GM12878 (cell line): ENCODE measurements at places on chromosomes 3 and 15. TPM values are rescaled to one million over a fixed set of nuclear protein-coding genes. Genes with fewer than 3 reads are reported as not detected.

- no peaks in the 10 kb centered on the region for H3K27me3 ChIP-seq
- no peak for DNase-seq
- H3K27ac ChIP-seq, result no peak overlapping the region
- peaks cover 3% of the 10 kb centered on the region; the same call in 1 of the 2 replicates for H3K4me1 ChIP-seq
These were observed 8.9 kb upstream of the CSPG4 start for GRCh38 chr15:75721480-75721922.

DNA sequence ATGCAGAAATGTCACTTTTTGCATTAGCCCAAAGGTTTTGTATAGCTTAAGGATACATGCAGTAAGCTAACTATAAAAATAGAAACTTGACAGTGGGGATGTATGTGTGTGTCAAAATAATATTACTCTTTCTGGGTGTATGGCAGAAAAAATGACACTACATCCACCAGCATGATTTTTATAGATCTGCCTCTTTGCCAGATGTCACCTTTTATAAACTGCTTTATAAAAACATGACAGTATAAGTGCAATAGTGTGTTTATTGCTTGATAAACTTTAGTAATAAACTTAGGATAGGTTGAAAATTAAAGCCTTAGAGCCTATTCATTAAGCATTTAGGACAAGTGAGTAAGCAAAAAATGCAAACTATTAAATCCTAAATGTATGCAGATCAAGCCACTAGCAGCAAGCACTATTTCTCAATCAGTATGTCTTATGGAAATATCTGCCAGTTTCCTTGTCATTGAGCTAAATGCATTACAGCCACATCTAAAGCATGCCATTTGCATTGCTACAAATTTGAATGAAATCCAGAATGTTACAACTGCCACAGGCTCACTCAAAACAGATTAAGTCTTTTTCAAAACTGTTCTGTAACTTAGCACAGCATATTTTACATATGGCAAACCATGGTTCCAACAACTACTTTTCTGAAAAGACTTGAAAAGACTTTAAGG is 935.0 kb downstream of the FHIT start:
- no peak overlapping the region for H3K4me3 ChIP-seq
- no peak for DNase-seq
- no peaks in the 10 kb centered on the region for H3K36me3 ChIP-seq
- no peak overlapping the region for H3K27ac ChIP-seq
- no peaks in the 10 kb centered on the region for H3K27me3 ChIP-seq
- H3K4me1 ChIP-seq, result no peaks in the 10 kb centered on the region

DNA sequence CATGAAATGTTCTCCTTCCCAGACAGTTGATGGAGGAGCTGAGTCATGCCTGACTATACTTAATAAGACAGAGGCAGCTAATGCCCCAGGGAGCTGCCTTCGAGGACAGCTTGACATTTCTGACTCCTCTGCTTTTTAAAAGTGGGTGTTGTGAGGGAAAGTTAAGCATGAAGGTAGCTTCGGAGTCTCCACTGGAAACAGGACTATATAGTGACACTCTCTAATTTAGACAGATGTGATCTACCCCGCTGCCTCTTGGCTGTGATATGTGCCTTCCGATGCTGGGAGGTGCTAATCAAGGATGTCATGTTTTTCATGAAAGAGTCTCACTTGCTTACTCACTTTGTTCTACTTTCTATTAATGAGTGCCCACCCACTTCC is 72.7 kb downstream of the IL1RAP start:
- no peak overlapping the region for H3K27ac ChIP-seq
- no peaks in the 10 kb centered on the region for H3K27me3 ChIP-seq
- DNase-seq, result no peak
- no peaks in the 10 kb centered on the region for H3K36me3 ChIP-seq

DNA sequence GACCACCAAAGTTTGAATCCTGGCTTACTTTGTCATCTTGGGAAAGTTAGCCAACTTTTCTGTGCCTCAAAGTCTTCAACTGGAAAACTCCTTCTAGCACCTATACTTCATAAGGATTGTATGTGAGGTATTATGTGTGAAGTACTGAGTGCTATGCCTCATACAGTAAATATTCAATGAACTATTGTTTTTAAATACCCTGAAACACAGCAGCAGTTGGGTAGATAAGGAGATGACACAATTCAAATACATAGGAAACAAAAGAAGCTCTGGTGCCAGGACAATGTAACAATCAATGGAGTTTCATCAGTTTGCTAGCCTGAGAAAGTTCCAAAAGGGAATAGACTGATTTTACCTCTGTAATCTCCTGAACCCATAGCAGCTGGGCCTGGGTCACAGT is 43.3 kb downstream of the TUBGCP4 start:
- H3K4me3 ChIP-seq, result no peak overlapping the region
- H3K27me3 ChIP-seq, result no peaks in the 10 kb centered on the region
- no peak overlapping the region for H3K27ac ChIP-seq

DNA sequence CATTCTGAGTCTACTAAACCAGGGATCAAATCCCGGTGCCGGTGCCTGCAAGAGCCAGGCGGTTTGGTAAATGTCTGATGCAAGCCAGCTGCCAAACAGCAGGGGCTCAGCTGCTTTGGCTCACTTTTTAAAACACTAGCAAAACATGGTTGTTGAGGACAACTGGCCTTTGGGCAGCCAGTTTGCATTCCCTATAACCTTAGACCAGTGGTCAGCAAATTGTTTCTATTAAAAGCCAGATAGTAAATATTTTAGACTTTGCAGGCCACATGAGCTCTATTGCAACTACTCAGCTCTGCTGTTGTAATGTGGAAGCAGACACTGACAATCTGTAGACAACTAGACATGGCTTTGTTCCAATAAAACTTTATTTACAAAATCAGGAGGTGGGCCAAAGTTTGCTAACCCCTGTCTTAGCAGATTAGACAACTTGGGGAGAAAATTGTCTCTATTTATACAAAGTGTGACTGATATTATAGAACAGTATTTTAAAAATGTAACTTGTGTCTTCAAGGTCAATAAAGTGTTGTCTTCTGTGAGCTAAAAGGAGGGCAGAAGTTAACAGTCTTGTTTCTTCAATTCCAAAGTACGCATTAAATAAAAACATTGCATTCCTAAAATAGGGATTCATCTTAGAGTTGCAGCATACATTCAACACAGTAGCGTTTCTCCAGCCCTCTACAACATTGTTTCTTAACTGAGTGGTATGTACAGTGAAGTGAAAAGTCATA is 67.6 kb downstream of the SSUH2 start:
- DNase-seq, result no peak
- H3K4me1 ChIP-seq, result peaks cover 16% of the 10 kb centered on the region
- H3K27me3 ChIP-seq, result no peaks in the 10 kb centered on the region
- no peaks in the 10 kb centered on the region for H3K36me3 ChIP-seq
- no peak overlapping the region for H3K27ac ChIP-seq
- no peak overlapping the region for H3K4me3 ChIP-seq

DNA sequence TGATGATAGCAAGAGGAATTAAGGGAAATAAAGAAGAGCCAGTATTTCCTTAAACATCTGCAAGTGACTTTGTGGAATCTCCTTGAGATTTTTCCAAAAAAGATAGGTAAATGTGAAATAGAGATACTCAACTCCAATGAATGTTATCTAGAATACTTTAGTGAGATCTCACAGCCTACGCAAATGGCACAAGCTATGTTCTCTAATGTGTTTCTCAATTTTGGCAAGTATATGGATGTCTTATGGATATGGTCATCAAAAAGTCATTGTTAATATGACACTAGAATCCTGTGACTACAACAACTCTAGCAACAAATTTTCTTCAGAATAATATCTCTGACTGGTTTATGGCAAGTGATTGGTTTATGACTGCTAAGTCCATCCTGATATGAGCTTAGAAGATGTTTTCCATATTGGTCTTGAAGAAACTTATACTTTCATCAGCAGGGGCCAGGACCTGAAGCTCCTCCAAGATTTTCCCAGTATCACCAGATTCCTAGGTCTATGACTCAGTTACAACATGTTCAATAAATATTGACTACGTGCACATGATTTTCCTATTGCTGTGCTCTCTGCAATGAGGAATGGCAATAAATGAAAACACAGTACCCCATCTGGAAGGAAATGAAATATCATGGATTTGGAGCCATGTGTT is 170.9 kb upstream of the THBS1 start:
- no peaks in the 10 kb centered on the region for H3K36me3 ChIP-seq
- H3K4me3 ChIP-seq, result no peak overlapping the region
- no peaks in the 10 kb centered on the region for H3K27me3 ChIP-seq

GRCh38 chr3:100216713-100217112 is 44.1 kb upstream of the TBC1D23 start:
- H3K27ac ChIP-seq, result no peak overlapping the region
- no peaks in the 10 kb centered on the region for H3K27me3 ChIP-seq
- no peaks in the 10 kb centered on the region for H3K36me3 ChIP-seq
- H3K4me1 ChIP-seq, result no peaks in the 10 kb centered on the region

- H3K4me1 ChIP-seq, result peaks cover 19% of the 10 kb centered on the region
- H3K27ac ChIP-seq, result peak overlapping the region; percentile 57; the same call in 1 of the 2 replicates
- no peak for DNase-seq
- no peaks in the 10 kb centered on the region for H3K27me3 ChIP-seq
These were observed 571 bp downstream of the FES start for GRCh38 chr15:90884719-90885431.

GRCh38 chr3:99439892-99440291 is 198.5 kb upstream of the COL8A1 start:
- H3K27ac ChIP-seq, result no peak overlapping the region
- no peak for DNase-seq
- no peak overlapping the region for H3K4me3 ChIP-seq
- H3K27me3 ChIP-seq, result no peaks in the 10 kb centered on the region
- no peaks in the 10 kb centered on the region for H3K4me1 ChIP-seq

GRCh38 chr15:98904544-98904943 is 103.0 kb downstream of the PGPEP1L start:
- no peak overlapping the region for H3K4me3 ChIP-seq
- no peak for DNase-seq
- no peak overlapping the region for H3K27ac ChIP-seq
- H3K36me3 ChIP-seq, result no peaks in the 10 kb centered on the region
- H3K4me1 ChIP-seq, result no peaks in the 10 kb centered on the region; the same call in 1 of the 2 replicates

GRCh38 chr3:58492494-58492905 is 604 bp downstream of the KCTD6 start:
- H3K27me3 ChIP-seq, result no peaks in the 10 kb centered on the region; the same call in 1 of the 2 replicates
- H3K4me1 ChIP-seq, result peaks cover 11% of the 10 kb centered on the region
- no peaks in the 10 kb centered on the region for H3K36me3 ChIP-seq
- peak overlapping the region; percentile 78 for H3K4me3 ChIP-seq

DNA sequence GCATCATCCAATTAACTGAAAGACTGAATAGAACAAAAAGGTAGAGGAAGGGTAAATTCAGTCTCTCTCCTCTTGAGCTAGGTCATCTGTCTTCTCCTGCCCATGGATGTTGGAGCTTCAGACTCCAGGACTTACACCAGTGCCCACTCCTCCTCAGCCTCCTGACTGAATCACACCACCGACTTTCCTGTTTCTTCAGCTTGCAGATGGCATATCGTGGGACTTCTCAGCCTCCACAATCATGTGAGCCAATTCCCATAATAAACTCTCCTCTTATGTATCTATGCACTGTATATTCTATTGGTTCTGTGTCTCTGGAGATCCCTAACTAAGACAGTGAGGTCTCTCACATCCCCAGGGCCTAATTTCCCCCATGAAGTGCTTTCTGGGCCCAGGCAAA is 140.4 kb downstream of the CD47 start:
- no peaks in the 10 kb centered on the region for H3K4me1 ChIP-seq
- no peaks in the 10 kb centered on the region for H3K36me3 ChIP-seq
- no peak for DNase-seq

DNA sequence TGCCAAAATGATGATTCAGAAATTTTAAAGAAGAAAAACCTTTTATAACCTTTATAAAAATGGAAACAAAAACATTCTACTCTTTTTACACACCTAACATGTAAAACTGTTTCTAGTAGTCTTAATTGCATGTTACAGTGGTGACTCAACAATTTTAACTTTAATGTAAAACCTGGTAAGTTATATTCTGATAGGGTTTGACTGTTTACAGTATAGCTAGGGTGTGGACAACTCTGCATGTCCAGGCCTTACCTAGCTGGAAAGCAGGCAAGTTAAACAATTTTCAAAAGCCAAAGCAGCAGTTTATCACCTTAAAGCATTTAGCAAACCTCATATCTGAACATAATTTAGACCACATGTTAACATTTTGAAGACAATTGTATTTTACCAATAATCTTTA is 328.5 kb downstream of the NEK10 start:
- no peaks in the 10 kb centered on the region for H3K4me1 ChIP-seq
- H3K27me3 ChIP-seq, result no peaks in the 10 kb centered on the region
- H3K4me3 ChIP-seq, result no peak overlapping the region
- H3K36me3 ChIP-seq, result no peaks in the 10 kb centered on the region
- DNase-seq, result no peak

GRCh38 chr15:40755812-40756208 is 756 bp upstream of the RMDN3 start:
- H3K36me3 ChIP-seq, result peaks cover 3% of the 10 kb centered on the region; the same call in 1 of the 2 replicates
- peaks cover 3% of the 10 kb centered on the region for H3K4me1 ChIP-seq
- H3K27ac ChIP-seq, result peak overlapping the region; percentile 86
- H3K27me3 ChIP-seq, result no peaks in the 10 kb centered on the region

DNA sequence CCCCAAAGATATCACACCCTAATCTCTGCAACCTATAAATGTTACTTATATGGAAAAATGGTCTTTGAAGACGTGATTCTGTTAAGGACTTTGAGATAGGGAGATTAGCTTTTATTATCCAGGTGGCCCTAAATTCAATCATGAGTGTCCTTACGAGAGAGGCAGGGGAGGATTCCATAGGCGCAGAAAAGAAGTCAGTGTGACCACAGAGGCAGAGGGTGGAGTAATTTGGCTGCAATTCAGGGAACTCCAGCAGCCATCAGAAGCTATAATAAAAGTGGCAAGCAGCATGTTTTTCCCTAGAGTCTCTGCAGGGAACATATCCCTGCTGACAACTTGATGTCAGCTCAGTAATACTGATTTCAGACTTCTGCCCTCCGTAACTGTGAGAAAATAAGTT is 315.2 kb upstream of the ROBO2 start:
- H3K4me1 ChIP-seq, result no peaks in the 10 kb centered on the region
- no peaks in the 10 kb centered on the region for H3K27me3 ChIP-seq
- no peak for DNase-seq

DNA sequence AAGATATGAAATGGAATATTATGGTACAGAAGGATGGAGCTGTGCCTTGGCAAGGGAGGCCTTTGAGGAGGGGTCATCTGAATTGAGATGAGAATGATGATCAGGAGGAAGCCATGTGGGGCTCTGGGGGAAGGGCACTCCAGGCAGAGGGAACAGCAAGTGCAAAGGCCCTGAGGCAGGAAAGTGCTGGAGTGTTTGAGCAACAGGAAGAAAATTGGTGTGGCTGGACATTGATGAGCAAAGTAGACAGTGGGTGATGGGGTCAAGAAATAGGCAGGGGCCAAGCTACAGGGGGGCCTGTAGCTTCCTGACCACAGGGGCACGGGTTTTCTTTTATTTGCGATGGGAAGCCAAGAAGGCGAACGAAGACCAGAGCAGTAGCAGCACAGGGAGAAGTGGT is 3.3 kb upstream of the GP9 start:
- H3K27me3 ChIP-seq, result no peaks in the 10 kb centered on the region
- H3K36me3 ChIP-seq, result no peaks in the 10 kb centered on the region
- no peak overlapping the region for H3K4me3 ChIP-seq
- 0 out of 2 replicates have a peak, but pooled peaks cover 3% of the 10 kb centered on the region for H3K4me1 ChIP-seq
- no peak overlapping the region for H3K27ac ChIP-seq

Gene CFAP100
- polyA plus RNA-seq, result not detected in 2 replicates

Gene SCAP
- 33.1 and 35.2 TPM in 2 replicates for polyA plus RNA-seq

Gene TRANK1
- polyA plus RNA-seq, result 0.60 and 0.75 TPM in 2 replicates

Gene STAB1
- polyA plus RNA-seq, result not detected in 2 replicates
